Thoracic aorta (tissue), 2 donors: ENCODE measurements at places on chromosomes 1 and 21. TPM values are rescaled to one million over a fixed set of nuclear protein-coding genes. Genes with fewer than 3 reads are reported as not detected.

GRCh38 chr1:103942029-103942428 lies 192.3 kb downstream of the AMY1C start:
- no peaks in the 10 kb centered on the region for H3K27me3 ChIP-seq
- H3K27ac ChIP-seq: no peak overlapping the region
- H3K36me3 ChIP-seq: no peaks in the 10 kb centered on the region

Gene B3GALT5
- not detected for total RNA-seq

Gene F5
- total RNA-seq: 0.85 TPM

Gene ZMYND12
- total RNA-seq: 1.9 TPM

Gene FCER1G
- total RNA-seq: 82.9 TPM

GRCh38 chr1:32767641-32768040 lies 49.5 kb downstream of the YARS1 start:
- H3K27ac ChIP-seq: no peak overlapping the region
- no peak for DNase-seq
- H3K4me3 ChIP-seq: no peak overlapping the region
- H3K36me3 ChIP-seq: no peaks in the 10 kb centered on the region

GRCh38 chr1:218383051-218383450 lies 37.9 kb downstream of the TGFB2 start:
- no peaks in the 10 kb centered on the region for H3K36me3 ChIP-seq
- H3K4me3 ChIP-seq: no peak overlapping the region

Gene OR2L2
- total RNA-seq: not detected
